Activated CD8-positive, alpha-beta memory T cell treated with anti-CD3 and anti-CD28 coated beads, Interleukin-2, amount 10 ng/mL, durations not matched to agents 7 days and 5 days (primary cell): ENCODE measurements at places on chromosomes 13 and 19. TPM values are rescaled to one million over a fixed set of nuclear protein-coding genes. Genes with fewer than 3 reads are reported as not detected.

Gene SHISA7
- not detected for total RNA-seq

Gene OR7D2
- not detected for total RNA-seq

GRCh38 chr19:35909684-35910035 lies 1.6 kb upstream of the TYROBP start:
- no peak for DNase-seq
- H3K4me1 ChIP-seq: peaks cover 24% of the 10 kb centered on the region
- H3K4me3 ChIP-seq: no peak overlapping the region
- no peaks in the 10 kb centered on the region for H3K27me3 ChIP-seq

GRCh38 chr19:22919946-22920345 lies 83.0 kb downstream of the ZNF728 start:
- no peak for DNase-seq
- no peaks in the 10 kb centered on the region for H3K4me1 ChIP-seq
- no peaks in the 10 kb centered on the region for H3K27me3 ChIP-seq
- H3K27ac ChIP-seq: no peak overlapping the region
- H3K36me3 ChIP-seq: no peaks in the 10 kb centered on the region
